ENCODE measurements at places on chromosomes 2 and 18.

DNA sequence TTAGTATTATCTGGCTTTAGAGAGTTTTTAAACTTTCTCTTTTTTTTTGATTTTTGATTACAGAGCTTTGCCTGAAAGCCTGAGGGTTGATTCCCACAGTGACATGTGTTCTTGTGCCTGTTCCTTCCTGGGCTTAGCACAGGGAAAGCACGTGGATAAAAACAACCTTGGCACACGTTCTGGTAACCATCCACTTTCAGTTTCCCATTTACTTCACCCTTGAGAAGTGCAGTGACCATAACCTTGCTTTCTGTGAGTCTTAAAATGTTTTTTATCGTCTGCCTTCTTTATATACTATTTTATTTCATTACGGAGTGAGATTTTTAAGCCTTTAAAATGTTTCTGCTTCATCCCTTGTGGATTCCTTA is 11.5 kb downstream of the CD226 start:
- no peak for DNase-seq

DNA sequence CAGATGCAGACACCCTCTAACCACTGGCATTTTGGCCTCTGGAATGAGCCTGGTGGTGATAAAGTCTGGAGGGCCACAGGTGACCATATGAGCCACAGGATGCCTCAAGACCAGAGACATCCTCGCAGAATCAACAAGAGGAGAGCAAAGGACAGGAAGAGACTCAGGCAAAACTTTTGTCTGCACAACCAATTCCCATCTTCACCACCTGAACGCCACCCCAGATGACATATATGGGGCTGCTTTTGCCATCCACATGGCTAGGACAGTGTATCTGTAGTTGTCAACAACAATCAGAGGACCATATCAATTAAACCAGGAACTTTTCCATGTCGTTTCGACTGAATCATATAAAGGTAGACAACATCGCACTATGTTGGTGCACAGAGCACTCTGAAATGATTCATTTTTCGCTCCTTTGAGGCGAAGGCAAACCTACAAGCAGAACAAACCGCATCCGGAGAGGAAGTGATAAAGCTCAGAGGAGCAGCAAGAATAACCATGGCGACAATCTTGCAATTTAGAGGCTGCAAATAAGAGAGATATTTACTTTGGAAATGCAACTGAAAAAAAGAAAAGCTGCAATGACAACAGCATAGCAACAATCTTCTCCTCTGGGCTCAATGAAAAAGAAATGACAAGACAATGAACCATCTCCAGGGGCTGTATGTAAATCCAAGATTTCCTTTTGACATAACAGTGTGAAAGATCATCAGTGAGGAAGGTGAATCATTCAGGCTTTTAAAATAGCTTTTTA is 204.5 kb downstream of the ARL4C start:
- no peak for DNase-seq

DNA sequence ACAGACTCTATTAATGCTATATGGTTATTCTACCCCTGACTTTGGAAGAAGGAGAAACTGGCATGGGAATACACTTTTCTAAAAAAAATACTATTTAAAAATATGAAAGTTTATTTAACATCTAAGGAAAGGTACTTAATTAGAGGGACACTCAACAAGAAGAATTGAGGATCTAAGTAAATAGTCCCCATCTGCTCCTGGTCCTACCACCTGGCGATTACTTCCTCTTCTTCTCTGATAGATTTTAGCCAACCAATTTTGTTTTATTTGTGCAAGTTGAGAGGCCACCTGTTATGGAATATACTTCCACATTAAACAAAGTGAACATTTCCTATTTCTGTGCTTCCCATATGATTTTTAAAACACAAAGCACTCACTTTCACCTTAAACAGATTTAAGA is 111.7 kb downstream of the BCL2 start:
- DNase-seq = peak; percentile 23

DNA sequence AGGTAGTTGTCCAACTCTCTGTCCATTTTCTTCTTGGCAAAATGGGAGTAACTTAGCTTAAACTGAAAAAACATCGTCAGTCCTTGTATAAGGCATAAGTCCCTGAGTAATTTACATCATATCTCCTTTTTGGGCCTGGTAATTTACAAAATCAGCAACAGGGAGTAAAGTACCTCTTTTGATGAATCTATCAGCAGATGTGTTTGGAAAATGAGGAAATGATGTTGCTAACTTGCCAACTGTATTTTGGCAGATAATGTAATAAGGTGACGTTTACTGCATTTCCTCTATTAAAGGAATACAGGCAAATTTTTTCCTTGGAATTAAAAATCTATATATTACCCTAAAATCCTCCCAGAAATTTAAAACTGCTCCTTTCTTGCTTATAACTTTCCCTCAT is 29.2 kb downstream of the ANKRD44 start:
- DNase-seq = no peak

DNA sequence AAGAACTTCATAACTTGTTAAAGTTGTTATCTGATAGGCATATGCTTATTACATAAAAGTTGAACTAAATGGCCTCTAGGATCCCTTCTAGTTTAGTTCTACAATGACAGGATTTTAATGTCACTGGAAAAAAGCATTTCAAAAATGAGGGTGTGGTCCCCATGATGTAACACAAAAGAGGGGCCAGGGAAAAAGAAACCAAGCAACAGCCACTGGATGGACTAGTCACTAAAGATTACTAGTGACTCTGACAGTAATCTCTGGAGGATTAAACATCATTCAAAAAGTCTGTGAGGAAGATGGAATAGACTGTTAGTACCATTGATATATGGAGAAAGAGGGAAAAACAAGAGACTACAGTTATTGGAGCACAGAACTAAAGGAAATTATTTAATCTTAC is 22.6 kb downstream of the SEPTIN10 start:
- no peak for DNase-seq

DNA sequence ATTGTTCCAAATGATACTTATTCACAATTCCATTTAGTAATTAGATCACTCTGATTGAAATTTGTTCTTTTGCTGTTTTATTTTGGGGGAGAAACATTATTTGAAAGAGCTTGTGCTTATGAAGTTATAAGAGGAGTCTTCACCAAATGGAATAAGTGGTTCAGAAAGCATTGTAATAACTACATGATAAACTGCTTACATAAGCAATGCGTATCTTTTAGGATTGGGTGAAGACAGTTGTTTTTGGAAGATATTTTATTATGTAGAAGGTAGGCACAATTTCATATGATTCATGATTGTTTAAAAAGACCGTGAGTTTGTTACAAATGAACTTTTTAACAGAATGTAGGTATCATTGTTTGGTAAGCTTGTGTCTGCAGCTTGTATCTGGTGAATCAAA is 14.5 kb downstream of the ZNF638 start:
- DNase-seq = no peak

GRCh38 chr2:689237-689636 is 12.0 kb upstream of the TMEM18 start:
- no peak for DNase-seq

- peak; percentile 6 for DNase-seq
Observed at GRCh38 chr2:6986912-6987361, 69.7 kb downstream of the RNF144A start.

GRCh38 chr2:214103276-214104001 is 307.4 kb upstream of the VWC2L start:
- peak; percentile 96 for DNase-seq

DNA sequence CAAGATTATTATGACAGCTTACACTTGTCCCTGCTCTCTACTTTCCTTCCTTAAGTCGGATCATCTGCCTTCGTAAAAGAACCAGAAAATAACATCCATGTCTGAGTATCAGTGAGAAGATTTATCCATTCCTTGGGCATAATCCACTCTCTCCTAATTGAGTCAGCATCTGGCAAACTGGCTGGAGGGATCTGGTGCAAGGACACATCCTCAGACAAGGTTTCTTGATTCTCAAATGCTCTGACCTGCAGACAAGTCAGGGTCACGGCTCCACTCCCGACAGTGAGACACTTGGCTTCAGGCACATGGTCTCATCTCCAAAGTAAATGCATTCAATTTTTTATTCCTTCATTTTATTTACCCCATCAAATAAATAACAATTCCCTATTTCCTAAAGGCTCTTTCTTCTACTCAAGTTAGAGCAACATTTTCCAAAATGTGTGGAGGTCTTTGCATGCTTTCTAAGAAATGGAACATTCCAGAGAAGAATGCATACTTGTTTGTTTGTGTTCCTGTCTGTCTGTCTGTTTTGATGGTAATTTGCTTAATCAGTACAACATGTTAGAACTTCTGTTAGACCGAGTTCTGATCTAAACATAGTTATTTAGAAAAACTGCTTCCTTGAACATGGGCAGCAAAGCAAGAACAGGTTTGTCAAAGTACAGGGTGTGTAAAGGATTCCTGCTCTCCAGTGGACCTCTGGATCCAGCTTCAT is 246.9 kb downstream of the IRS1 start:
- no peak for DNase-seq

- DNase-seq = peak; percentile 68
Observed at GRCh38 chr2:147351784-147352183, 493.0 kb upstream of the ACVR2A start.

GRCh38 chr2:190607014-190607597 is 41.8 kb upstream of the NAB1 start:
- DNase-seq = no peak

DNA sequence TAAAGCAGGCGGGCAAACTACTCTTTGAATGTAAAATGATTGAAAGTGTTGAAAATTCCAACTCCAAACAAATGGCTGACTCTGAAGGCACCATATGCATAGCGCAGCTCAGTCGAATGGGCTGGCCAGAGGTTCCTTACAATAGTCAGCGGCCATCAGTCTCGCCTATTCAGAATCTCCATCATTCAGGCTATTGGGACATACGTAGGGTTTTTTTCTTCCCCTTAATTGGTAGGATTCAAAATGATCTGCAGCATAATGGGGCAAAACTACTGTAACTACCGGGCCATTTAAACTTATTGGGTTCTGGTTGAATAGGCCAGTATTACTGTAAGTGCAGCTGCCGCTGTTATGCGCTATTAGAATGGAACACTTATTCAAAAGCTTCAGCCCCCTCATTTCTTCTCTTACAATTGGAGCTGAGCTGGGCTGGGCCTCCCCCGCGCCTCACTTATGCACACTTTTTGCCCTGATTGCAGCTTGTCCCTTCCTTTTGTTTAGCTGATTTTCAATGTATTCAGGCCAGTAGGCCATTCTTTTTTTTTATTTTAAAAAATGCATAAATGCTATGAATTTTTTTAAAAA is 40.4 kb downstream of the SLC9A4 start:
- no peak for DNase-seq

DNA sequence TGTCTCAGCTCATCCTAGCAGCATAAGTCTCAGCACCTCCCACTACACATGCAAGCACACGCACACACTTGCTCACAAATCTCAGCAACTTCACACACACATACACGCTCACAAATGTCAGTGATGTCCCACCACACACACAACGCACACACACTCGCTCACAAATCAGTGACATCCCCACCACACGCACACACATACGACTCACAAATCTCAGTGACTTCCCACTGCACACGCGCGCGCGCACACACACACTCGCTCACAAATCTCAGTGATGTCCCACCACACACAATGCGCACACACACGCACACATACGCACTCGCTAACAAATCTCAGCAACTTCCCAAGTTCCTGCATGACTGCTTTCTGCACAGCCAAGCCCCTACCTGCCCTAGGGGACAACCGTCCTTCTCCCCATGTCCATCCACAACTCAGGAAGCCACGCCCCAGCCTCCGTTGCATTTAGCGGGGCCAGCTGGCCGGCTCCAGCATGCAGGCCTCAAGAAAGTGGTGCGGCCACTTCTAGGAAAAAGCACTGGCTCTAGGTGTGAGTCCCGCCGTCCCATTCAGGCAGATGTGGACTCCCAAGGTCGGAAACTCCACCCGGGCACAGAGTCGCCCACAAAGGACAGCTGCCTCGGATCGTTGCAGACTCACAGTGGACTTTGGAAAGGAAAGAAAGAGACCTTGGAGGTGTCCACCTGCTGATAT is 180.1 kb upstream of the SALL3 start:
- DNase-seq = no peak

DNA sequence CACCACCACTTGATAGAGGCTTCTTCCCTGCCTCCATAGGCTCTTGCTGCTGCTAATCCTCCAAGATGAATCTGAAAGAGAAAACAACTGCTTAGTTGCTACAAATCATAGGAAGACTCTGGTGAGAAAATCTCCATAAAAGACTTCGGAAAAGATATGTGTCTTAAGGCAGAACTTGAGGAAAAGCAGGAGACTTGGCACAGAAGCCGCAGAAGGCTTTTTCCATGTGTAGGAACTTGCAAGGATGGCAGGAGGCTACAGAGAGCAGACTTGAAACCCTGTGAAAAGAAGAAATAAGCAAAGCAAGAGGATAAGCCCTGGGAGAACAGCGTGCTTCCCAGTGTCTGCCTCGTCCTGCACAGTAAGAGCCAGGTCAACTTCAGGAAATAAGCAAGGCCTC is 128.2 kb upstream of the NDUFV2 start:
- no peak for DNase-seq

- DNase-seq = no peak
Observed at GRCh38 chr2:854460-854859, 96.2 kb upstream of the SNTG2 start.

DNA sequence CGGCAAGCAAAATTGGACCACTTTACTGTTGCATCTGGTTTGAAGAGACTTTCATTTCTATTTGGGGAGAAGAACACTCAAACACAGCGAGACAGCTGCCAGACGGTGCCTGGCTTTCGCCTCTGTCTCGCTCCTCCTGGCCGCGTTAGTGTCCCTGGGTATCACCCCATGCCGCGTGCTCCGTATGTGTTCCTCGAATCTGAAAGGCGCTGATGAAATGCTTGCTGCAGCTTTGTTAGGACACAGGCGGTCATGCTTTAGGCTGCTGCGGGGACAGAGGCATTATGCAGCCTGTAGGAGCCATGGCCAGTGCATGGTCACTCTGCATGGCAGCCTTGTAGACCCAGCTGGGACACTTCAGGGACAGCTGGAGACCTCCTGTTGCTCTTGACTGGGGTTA is 53.9 kb downstream of the LDLRAD4 start:
- DNase-seq = no peak

DNA sequence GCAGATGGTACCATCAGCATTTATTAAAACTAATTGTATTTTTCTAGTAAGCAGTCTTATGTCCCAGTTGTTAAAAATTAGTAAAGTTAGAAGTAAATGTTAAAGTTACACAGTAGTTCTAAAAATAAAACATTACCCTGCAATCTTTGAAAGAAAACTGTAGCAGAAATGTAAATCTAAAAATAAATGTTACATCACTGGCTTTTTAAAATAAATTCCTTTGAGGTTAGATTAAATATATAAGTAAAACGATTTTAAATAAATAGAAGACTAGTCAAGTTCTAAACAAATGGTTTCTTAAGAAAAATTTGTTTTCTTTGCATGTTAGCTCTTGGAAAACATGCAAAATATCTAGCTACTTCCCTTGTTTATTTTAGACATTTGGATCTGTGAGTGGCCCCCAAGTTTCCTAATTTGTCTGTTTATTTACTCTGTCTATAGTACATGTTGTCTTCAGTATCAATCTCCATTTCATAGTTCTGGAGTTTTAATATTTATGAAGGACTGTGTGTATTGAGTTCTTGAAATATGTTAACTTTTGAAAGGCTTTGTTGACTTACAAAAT is 58.2 kb downstream of the GLS start:
- DNase-seq = no peak

- DNase-seq = no peak
Observed at GRCh38 chr2:212299943-212300342, 238.7 kb downstream of the ERBB4 start.

GRCh38 chr2:131035826-131036231 is 57.4 kb downstream of the FAM168B start:
- no peak for DNase-seq

All from NCI-H2029 treated with DMSO at 0.1 percent for 48 hours (cell line).